Tibial artery (tissue), 4 donors: ENCODE measurements at places on chromosomes 7 and 10.

- no peak for DNase-seq
Measured at GRCh38 chr7:132024290-132024689, 467.9 kb upstream of the PODXL start.

- DNase-seq: no peak
Measured at GRCh38 chr10:108374991-108375390, 1210.5 kb upstream of the SORCS1 start.

GRCh38 chr7:945147-945555, 9.3 kb downstream of the ADAP1 start:
- DNase-seq: peak; percentile 61

GRCh38 chr7:130350945-130351790, 6.6 kb downstream of the CPA5 start:
- no peak for DNase-seq

GRCh38 chr7:33716581-33717477, 188.5 kb upstream of the BMPER start:
- no peak for DNase-seq

DNA sequence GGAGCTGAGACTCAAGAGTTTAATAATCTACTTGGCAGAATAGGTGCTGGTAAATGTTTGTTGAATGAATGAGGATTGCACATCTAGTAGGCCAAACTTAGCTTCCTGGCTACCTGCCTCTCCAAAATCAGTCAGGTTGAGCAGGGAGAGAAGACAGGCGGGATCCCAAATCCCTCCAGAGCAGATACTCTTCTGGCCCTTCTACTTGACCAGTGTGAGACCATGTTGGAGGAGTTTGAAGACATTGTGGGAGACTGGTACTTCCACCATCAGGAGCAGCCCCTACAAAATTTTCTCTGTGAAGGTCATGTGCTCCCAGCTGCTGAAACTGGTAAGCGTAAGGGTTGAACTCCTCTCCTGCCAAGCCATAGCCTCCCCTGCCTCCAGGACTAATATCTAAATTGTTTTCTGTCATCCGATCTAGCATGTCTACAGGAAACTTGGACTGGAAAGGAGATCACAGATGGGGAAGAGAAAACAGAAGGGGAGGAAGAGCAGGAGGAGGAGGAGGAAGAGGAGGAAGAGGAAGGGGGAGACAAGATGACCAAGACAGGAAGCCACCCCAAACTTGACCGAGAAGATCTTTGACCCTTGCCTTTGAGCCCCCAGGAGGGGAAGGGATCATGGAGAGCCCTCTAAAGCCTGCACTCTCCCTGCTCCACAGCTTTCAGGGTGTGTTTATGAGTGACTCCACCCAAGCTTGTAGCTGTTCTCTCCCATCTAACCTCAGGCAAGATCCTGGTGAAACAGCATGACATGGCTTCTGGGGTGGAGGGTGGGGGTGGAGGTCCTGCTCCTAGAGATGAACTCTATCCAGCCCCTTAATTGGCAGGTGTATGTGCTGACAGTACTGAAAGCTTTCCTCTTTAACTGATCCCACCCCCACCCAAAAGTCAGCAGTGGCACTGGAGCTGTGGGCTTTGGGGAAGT, 2.2 kb upstream of the MBLAC1 start:
- no peak for DNase-seq

GRCh38 chr7:63077841-63078240, 920.8 kb upstream of the ZNF722 start:
- DNase-seq: peak; percentile 28

DNA sequence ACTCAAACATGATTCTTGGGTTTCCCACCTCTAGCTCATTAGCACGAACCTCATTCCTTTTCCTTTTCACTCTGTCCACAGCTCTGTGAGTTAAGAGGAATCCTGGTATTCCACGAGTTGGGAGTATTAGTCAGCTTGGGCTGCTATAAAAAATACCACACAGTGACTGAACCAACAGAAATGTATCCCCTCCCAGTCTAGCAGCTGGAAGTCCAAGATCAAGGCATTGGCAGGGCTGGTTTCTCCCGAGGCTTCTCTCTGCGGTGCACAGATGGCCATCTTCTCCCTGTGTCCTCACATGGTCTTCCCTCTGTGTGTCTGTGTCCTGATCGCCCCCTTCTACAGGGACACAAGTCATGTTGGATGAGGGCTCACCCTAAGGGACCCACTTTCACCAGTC, 261.6 kb downstream of the TNS3 start:
- no peak for DNase-seq

- no peak for DNase-seq
Measured at GRCh38 chr7:31407178-31407676, 66.7 kb upstream of the NEUROD6 start.

DNA sequence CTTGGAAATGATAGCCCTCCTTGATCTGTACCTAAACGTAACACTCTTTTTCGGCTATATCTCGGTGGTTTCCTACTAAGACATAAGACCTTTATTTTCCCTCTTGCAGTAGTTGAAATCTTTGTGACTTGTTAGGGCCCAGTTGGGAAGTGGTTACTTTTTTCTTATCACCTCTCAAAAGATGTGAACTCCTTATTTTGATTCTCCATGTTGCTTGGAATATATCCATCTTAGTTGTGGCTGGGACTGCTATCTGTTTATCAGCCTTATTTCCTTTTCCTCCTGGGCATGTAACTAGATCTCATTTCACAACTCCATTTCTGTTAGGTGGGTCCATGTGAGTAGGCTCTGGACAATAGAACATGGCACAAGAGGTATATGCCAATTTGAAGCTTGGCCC, 4.1 kb upstream of the CPED1 start:
- no peak for DNase-seq
